ENCODE measurements at places on chromosomes 5 and 9. TPM values are rescaled to one million over a fixed set of nuclear protein-coding genes. Genes with fewer than 3 reads are reported as not detected.

Gene CD274
- 1.6 TPM for polyA plus RNA-seq

Gene CEMIP2
- polyA plus RNA-seq: 42.1 TPM

Gene PCDHGA8
- not detected for polyA plus RNA-seq

Gene ENTPD2
- 13.0 TPM for polyA plus RNA-seq

DNA sequence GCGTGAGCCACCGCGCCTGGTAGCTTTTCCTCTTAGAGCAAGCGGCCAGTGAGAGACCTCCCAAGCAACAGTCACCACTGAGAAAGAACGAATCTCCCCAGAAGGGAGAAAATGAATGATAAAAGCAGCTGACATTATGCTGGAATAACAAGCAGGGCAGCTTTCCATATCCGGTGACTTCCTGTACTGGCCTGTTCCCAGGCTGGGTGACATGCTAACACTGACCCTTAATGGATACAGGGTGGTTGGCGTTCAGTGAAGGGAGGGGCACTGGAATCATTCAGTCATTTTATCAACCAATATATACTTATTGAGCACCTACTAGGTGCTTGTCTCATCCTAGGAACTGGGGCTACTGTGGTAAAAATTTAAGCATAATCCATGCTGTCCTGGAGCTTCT lies 357.3 kb upstream of the PANK3 start:
- DNase-seq: no peak

DNA sequence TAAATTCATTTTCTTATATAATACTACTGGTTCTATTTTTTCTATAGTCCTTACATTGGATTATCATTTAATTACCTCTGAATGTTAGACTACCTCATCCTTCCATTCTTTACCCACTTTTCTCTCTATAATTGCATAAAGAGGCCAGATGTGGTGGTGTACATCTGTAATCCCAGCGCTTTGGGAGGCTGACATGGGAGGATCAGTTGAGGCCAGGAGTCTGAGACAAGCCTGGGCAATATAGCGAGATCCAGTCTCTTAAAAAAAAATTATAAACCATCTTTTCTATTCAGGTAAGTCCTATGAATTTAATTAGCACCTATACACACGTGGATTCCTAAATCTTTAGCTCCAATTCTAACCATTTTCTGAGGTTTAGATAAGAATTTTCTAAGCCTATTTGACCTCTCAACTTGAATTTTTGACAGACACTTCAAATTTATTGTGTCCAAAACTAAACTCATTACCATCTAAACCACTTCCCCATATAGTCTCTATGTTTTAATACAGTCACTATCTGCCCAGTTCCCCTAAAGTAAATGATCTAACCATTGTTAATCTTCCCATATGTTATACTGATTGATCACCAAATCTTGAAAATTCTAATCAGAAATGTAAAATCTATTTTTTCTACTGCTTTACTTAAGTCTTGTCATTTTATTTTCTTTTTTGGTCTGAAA lies 33.0 kb upstream of the CHD1 start:
- no peak for DNase-seq

DNA sequence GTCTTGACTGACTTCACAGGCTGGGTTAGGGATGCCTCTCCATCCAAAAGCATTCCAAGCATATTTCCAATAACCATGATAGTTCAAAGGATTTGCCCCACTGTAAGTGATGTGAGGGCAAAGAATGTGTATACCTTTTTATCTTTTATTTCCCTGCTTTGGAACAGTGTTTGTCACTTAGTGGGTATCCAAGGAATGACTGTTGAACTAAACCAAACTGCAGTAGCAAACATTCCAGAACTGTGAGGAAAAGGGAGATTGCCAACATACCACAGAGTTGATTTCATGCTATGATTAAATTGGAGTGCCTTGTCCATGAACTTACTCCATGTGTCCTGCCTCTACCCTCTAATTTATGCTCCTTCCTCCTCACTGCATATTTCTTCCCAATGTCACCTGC lies 400.0 kb downstream of the KIAA0825 start:
- DNase-seq: no peak

DNA sequence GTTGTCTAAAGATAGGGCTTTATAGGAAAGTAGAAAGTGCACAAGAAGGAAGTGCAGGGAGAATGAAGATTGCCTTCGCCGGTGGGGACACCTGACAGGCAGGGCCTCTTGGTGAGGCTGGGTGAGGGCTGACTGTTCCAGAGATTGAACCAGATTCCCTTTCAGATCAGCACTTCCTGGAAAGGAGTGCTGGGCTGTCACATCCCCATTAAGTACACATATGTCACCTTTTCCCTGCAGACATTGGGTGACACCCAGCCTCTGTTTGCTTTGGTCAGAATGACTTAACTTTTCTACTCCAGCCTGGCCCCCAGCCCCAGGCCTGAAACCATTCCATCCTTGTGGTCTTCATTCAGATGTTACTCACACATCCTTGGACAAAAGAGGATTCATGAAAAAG lies 7.4 kb upstream of the SHROOM1 start:
- no peak for DNase-seq

- DNase-seq: no peak
Observed at GRCh38 chr5:7684826-7685225, 166.1 kb downstream of the CFAP90 start.

- DNase-seq: no peak
Observed at GRCh38 chr5:88290801-88291200, 22.2 kb upstream of the TMEM161B start.

DNA sequence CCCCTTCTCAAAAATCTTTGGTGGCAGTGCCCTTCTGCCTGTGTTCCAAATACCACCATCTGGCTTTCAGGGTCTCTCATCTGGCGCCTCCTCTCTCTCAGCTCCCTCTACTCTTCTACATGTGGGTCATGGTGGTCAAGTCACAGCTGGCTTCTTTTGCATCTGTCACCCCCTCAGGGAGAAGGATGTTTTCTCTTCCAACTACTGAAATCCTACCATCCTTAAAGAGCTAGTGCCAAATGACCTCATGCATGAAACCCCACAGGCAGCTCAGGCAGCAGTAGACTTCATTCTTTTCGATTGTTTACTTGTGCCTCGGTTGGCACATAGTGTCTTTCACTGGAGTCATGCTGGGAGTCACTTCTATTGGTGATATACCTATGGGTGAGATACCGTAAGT lies 219.2 kb downstream of the DCP2 start:
- no peak for DNase-seq

DNA sequence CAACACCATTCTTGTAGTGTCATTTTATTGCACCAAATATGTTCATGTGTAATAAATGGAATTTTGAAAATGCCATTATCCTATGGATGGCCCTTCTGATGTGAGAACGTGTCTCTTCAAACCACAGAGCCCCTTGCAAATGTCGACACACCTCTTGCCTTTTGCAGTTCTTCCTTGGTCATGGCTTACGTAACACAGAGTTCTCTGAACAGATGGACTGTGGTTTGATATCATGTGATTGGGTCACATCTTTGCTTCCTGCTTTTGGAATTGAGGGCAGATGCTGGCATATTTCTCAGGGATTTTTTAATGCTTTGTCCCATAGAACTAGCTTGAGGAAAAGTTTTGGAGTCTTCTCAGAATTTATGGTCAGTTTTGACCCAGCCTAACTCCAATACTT lies 4.6 kb downstream of the TGFBR1 start:
- no peak for DNase-seq

DNA sequence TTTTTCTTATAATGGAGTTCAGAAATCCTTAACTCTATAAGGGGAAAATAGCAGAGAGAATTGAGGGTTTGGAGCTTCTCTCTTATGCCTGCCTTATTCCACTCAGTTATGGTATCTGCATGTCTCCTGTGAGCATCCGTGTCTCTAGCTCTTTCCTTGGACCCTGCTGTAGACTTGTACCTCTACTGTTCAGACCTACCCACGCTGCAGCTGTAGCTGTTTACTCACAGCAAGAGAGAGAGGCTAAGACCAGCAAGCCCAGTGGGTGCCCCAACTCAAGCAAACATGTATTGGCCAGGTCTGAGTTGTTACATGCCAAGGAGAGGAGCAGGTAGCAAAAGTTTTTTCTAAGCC lies 7.1 kb upstream of the PCSK1 start:
- no peak for DNase-seq

- no peak for DNase-seq
Observed at GRCh38 chr5:136135536-136135935, 2.9 kb downstream of the SMAD5 start.

GRCh38 chr5:92713335-92713743 lies 867.7 kb downstream of the NR2F1-AS1 start:
- DNase-seq: no peak

- DNase-seq: peak; percentile 56
Observed at GRCh38 chr5:53073348-53073747, 36.2 kb downstream of the MOCS2 start.

Data from muscle of arm (tissue), 14 donors.